ENCODE measurements at places on chromosomes 7 and 10.

DNA sequence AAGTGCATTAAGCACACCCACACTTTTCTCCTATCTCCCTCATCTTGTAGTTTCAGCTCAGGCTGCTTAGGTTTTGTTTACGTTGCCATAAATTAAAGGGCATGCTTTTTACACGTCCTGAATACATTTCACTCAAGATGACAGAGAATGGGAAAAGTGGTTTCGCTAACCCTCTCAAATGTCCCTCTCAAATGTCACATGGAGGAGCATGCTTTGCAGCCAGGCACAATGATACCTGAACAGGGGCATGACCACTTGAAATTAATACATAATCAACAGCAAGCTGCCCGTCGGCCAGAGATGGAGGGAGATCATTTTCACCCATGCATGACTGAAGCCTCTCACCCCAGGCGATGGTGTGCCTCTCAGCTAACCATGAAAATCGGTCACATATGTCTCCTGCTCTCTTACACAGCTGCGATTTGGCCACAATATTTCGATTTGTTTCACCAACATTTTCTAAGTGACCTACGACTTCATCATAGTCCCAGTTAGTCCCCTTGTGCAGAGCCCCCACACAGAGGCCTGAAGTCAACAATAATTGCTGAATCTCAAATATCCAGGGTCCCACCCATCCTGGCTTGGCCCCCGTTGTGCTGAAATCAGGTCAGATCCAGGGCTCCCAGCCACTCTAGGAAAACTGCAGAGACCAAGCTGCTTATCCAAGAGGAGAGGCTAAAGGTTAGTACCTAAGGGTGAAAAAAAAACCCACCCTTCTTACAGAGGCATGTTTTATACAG lies 373.9 kb upstream of the NFE2L3 start:
- no peak for DNase-seq

DNA sequence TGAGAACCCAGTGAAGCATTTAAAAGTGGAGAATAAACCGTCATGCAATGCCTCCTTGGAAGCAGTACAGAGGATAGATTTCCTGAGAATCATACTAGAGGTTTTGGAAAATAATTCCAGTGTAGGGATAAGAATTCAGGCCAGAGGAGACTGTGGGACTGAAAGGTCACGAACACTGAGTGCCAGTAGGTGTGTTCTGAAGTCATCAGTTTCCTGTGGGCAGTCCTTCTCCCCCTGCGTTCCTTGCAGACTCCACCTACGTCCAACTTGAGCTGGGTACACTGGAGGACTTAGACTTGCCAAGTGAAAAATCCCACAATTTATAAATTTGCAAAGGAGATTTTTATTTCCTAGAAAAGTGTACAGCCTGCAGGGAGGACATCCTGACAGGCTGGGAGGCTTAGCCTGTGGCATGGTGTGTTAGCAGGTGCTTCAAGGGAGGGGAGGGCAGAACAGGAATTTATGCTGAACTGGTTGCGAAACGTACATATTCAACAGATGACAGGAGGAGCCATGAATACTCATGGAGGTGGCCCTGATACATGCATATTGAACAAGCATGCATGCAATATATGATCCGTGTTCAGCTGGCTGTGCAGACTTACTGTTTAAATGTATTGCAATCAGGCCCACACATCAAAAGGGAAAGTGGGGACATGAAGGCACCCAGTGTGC lies 72.9 kb upstream of the POM121L12 start:
- DNase-seq, result no peak

DNA sequence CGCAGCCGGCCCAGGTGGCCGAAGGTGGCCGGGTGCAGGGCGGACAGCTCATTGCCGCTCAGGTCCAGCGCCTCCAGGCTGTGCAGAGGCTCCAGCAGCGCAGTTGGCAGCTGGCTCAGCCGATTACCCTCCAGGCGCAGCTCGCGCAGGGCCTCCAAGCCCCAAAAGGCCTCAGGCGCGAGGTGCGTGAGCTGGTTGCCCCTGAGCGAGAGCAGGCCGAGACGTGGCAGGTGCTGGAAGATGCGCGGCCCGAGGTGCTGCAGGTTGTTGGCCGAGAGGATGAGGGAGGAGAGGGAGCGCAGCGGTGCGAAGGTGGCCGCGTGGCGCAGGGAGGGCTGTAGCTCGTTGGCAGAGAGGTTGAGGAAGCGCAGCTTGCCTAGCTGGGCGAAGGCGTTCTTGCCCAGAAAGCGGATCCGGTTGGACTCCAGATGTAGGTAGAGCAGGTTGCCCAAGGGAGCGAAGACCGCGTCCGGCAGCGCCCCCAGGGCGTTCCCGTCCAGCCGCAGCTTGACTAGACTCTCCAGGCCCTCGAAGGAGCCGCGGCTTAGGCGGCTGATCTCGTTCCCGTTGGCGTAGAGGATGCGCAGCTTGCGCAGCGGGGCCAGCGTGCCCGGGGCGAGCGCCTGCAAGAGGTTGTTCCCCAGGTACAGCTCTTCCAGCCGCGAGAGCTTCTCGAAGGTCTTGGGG lies 923 bp downstream of the TRIL start:
- no peak for DNase-seq

GRCh38 chr10:33820531-33820930 lies 486.1 kb upstream of the NRP1 start:
- no peak for DNase-seq

Measured in central memory CD4-positive, alpha-beta T cell (primary cell).